Activated CD8-positive, alpha-beta memory T cell treated with anti-CD3 and anti-CD28 coated beads, Interleukin-2, amount 10 ng/mL, durations not matched to agents 7 days and 5 days (primary cell): ENCODE measurements at places on chromosomes 7 and 10.

GRCh38 chr7:16753102-16753931, at the start of gene TSPAN13:
TSS of gene TSPAN13 (plus strand) at chr7:16753755. CDS start at chr7:16753968, 213 bp downstream.
- DNase-seq, result peak; percentile 82

DNA sequence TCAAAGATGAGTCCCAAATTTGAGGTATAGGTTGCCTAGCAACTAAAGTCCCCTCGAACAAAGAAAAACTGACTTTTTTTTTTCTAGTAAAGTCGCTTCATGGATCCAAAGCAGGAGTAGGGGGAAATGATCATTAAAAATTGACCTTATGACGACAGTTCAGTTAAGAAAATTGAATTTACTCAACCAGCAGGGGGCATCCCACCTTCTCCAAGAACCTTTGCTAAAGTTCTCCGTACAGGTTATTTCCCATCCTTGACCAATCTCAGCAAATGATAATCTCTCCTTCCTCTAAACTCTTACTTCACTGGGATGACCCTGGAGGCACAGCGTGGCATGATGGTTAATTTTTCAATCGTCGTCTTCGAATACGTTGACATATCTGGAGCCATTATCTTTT, 228.3 kb downstream of the CALN1 start:
- DNase-seq, result no peak

DNA sequence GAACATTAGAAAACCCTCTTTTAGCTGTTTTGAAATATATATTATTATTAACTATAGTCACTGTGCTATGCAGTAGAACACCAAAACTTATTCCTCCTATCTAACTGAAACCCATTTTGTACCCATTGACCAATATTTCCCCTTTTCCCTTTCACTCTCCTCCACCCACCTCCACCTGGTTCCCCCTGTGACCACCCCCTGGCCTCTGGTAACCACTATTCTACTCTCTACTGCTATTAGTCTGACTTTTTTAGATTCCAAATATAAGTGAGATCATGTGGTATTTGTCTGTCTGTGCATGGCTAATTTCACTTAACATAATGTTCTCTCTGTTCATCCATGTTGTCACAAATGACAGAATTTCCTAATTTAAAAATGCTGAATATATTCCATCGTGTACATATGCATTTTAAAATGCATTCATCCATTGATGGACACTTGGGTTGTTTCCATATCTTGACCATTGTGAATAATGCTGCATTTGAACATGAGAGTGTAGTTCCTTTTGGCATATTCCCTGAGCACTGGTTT, 18.7 kb downstream of the TBC1D12 start:
- DNase-seq, result no peak

GRCh38 chr10:24207781-24208611, 942 bp upstream of the KIAA1217 start:
- no peak for DNase-seq

GRCh38 chr10:120984221-120984620, 133.1 kb downstream of the WDR11 start:
- DNase-seq, result no peak

DNA sequence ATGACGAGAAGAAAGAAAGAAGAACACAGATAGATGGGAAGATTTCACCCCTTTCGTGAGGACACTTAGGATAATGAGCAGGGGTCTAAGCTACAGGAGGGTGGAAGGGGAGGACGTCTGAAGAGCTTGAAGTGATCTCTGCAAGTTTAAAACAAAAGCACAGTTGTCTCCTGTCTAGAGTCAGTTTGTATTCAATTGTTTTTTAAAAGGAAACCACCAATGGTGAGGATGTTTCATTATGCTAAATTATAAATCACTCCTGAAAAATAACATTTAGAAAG, 85.9 kb downstream of the ADAM12 start:
- DNase-seq, result no peak

DNA sequence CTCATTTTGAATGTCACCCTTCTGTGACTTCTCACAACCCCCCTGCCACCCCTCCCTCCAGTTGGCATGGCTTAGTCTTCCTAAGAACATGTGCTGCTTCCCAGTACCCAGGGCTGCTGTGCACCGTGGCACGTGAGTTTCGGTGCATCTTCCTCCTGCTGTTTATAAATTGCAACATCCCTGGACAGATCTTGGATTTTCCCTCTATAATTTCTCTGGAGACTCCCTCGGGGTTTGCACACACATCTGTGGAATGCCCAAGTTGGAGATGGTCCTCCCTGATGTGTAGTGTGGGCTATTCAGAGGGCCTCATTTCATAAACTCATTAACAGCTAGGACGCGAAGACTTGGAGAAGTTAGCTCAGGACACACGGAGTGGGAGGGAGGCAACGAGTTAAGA, 52.9 kb downstream of the IKZF1 start:
- DNase-seq, result no peak

GRCh38 chr7:155534691-155535090, 11.7 kb downstream of the CNPY1 start:
- no peak for DNase-seq

- no peak for DNase-seq
Measured at GRCh38 chr7:90384433-90384832, 18.8 kb upstream of the CLDN12 start.

DNA sequence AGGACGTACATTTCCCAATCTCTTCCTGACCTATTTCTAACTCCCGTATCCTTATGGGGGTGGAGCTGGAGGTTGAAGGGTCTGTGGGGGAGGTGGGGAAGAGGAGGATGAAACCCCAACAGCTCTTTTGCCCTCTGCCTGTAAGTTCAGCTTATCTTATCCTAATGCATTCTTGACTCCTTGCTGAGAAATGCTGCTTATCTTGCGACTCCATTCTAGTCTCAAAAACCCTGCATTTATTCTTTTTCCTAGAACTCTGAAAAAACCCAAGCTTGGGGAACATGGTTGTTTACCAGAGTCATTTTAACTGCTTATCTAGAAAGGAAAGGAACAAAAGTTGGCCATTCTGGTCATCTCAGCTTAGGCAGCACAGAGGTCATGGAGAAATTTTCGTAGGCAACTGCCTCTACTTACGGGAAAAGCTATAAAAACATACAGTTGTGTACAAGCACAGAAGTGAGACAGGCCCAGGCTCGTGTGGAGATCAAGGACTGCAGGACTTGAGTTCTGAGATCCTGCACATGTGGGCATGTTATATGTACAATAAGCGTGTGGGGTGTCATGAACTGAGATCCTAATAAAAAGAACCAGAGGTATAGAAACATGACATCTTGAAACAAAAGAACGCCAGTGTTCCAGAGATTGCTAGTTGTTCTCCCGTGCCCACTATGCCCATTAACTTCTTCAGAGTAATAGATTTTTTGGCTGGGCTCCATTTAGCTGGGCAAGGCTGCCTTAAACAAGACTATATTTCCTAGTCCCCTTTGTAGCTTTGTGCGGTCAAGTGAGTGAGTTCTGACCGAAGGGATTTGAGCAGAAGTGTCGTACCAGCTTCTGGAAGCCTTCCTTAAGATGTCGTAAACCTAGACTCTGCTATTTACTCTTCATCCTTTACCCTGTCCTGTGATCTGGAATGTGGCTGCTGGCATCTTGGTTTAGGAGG, 9.6 kb downstream of the INMT start:
- no peak for DNase-seq

GRCh38 chr10:114604357-114605130, 53.5 kb downstream of the ABLIM1 start:
- DNase-seq, result no peak

DNA sequence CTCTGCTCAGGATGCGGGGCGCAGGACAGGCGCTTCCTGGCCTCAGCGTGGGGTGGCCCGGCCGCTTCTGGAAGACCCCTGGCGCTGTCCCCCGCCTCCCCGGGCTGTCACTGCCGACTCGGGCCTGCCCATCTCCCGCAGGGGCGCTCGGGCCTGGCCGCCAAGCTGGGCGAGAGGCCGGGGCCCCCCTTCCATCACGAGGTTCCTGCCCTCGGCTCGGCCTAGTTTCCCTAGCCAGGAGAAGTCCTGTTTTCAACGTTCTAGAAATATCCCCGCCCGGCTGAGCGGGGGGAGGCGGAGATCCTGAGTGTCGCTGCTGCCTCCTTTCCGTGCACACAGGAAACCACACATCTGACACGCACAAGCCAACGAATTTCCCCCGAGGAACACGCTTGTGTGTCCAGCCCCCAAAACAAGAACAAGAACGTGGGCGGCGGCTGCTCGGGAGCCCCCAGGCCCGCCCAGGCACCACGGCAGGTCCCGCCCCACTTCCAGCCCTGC, 33.7 kb downstream of the AP5Z1 start:
- no peak for DNase-seq

- peak; percentile 48 for DNase-seq
Measured at GRCh38 chr7:129779602-129780256, 168.2 kb downstream of the NRF1 start.

DNA sequence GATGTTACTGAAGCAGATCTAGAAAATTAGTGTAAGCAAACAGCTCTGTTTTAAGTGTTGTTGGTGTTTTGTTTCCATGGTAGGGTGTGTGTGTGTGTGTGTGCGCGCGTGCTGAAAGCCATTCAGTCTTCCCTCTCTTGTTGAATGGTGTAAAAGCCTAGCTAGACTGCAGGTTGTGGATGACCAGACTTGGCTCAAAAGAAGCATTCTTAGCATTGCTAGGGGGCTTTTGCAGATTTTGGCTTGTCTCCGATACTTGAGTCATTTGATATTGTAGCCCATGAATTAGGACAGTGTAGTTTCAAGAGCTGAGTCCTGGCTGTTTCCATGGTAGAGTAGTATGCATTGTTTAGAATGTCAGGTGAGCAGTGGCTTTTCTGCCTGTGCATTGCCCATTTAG, 99.1 kb downstream of the SND1 start:
- no peak for DNase-seq

DNA sequence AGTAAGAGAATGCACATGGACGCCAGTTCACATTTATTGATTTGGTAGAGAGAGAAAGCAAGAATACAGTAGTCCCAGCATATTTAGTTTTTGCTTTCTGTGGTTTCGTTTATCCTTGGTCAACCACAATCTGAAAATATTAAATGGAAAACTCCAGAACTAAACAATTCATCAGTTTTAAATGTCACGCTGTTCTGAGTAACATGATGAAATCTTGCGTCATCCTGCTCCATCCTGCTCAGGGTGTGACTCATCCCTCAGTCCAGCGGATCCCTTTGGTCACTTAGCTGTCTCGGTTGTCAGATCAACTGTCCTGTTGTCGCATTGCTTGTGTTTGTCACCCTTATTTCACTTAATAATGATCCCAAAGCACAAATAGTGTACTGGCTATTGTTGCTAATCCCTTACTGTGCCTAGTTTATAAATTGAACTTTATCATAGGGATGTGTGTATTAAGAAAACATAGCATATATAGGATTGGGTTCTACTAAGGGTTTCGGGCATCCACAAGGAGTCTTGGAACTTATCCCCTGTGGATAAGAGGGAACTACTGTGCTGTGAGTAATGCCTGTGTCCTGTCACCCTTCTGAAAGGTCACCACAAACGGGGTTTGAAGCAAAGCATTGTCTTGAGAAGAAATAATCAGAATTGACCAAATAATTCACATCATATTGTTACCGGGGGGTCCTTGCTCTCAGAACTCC, 73.6 kb downstream of the OTUD1 start:
- no peak for DNase-seq

DNA sequence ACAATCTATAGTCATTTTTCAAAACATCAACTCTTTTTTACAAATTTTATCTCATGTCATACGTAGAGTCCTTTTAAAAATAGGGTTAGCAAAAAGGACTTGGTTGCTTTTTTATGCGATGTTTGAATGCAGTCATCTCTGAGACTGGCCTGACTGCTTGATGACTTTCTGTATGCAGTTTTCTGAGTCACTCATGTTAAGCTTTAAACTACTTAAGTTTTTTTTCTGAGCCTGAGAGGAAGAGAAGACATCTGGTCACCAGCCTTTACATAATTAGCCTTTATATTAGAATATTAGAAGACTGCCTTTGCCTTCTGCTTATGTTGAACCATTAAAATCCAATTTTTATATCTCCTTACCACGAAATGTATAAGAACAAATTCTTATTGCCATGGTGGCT, 834.4 kb upstream of the MBL2 start:
- DNase-seq, result no peak

- DNase-seq, result no peak
Measured at GRCh38 chr10:35723059-35723458, 81.0 kb upstream of the FZD8 start.

DNA sequence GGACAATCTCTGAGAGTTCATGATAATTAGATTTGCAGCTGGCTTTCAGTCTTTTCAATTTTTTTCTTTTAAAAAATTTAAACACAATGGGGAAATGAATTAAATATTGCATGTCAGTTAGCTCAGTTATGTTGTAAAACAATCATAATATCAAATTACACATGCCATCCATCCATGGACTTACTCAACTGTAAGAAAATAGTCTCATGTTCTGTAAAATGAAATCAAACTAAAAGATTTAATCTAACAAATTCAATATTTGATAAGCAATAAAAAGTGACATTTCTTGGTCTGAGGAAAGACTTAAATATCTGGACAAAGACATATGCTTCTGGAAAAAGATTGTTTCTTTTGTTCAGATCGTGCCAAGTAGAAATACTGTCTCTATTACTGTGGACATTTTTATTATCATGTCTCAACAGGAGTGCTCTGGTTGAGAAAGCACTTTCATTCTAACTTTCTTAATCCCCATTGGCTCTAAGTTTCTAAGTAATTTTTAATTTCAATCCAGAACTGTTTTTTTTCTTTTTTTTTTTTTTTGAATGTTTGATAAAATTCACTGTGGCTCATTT, 179.2 kb upstream of the FAM3C start:
- no peak for DNase-seq
